Cardiac ventricle fibroblast (primary cell): ENCODE measurements at places on chromosomes 7 and 10. TPM values are rescaled to one million over a fixed set of nuclear protein-coding genes. Genes with fewer than 3 reads are reported as not detected.

The C10orf62 gene
- total RNA-seq: not detected in 2 replicates

The FAM3C gene
- total RNA-seq: 90.5 and 99.3 TPM in 2 replicates

The CYCS gene
- total RNA-seq: 19.8 and 19.9 TPM in 2 replicates

The SLC26A4 gene
- total RNA-seq: 0.05 and 0.44 TPM in 2 replicates

The EPHA1 gene
- not detected in 2 replicates for total RNA-seq

The TMEM184A gene
- not detected in 2 replicates for total RNA-seq

The KLHDC10 gene
- 12.5 and 23.0 TPM in 2 replicates for total RNA-seq

The HOXA3 gene
- total RNA-seq: 0.10 TPM in 1 of 2 replicates, not detected in the other

The PTPN20 gene
- total RNA-seq: 4.5 TPM in 1 of 2 replicates, not detected in the other

The ANXA8L1 gene
- total RNA-seq: not detected in 2 replicates

The LLCFC1 gene
- total RNA-seq: not detected in 2 replicates

The KIF11 gene
- total RNA-seq: 3.2 and 3.5 TPM in 2 replicates

The LEP gene
- total RNA-seq: not detected in 2 replicates

The SYCE1 gene
- total RNA-seq: 0.05 TPM in 1 of 2 replicates, not detected in the other

The NPSR1 gene
- total RNA-seq: not detected in 2 replicates

The AGMO gene
- 0.69 and 1.2 TPM in 2 replicates for total RNA-seq

The SUN3 gene
- total RNA-seq: not detected in 2 replicates

The COL1A2 gene
- 7,163 and 7,512 TPM in 2 replicates for total RNA-seq

The SEC31B gene
- 1.4 and 6.4 TPM in 2 replicates for total RNA-seq

The JCAD gene
- total RNA-seq: 9.7 and 12.9 TPM in 2 replicates

The AGR2 gene
- total RNA-seq: not detected in 2 replicates

The CALN1 gene
- not detected in 2 replicates for total RNA-seq

The ZNF727 gene
- 0.20 and 0.44 TPM in 2 replicates for total RNA-seq
